Right renal pelvis (tissue), 4 donors: ENCODE measurements at places on chromosomes 2 and 18.

- DNase-seq, result no peak
These were observed 63.9 kb downstream of the DGKD start for GRCh38 chr2:233418052-233418760.

GRCh38 chr18:24204904-24205303, 66.0 kb downstream of the CABYR start:
- no peak for DNase-seq

GRCh38 chr2:176129813-176130146, 275 bp downstream of the HOXD8 start:
- no peak for DNase-seq

DNA sequence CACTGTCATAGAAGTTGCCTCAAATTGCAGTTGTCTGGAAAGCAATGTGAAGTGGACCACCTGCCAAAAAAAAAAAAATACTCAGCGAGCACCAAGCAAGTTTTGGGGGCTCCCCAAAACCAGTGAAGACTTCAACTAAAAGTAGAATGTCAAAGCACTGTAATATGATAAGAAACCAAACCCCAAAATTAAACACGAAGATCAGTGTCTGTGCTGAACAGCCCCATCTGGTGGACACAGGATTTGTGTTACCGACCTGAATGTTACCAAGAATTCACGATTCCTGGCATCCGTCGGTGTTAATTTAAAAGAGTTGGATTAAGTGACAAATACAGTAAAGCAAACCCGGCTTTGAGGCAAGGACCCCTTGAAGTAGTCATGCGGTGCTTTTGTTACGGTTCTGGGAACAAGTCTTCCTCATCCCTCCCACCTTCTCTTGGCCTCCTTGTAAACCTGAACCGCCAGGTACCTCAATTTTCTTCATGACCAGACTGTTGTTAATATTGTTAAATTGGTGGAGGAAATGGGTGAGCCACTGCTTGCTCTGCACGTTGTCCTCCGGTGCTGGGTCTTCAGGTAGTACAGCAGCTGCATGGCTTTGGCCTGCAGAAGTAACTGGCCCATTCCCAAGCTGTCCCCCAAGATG, 31.3 kb upstream of the SSB start:
- DNase-seq, result no peak

- no peak for DNase-seq
These were observed 16.4 kb downstream of the POU3F3 start for GRCh38 chr2:104870100-104870975.

DNA sequence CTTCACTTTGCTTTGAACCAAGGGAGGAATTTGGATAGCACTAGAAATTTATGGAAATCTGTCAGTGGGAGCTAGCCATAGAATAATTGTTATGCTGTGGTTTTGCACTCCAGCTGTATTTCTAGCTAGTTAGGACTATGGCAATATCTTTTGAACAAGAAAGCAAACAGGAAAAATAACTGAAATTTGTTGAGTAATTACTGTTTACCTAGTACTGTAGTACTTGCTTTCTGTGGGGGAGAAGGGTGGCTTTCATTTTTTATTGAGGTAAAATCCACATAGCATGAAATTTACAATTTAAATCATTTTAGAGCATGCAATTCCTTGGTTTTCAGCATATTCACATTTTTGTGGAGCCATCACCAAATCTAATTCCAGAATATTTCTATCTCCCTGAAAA, 28.4 kb downstream of the MBD5 start:
- no peak for DNase-seq

GRCh38 chr2:101119431-101119830, 31.8 kb downstream of the TBC1D8 start:
- no peak for DNase-seq

DNA sequence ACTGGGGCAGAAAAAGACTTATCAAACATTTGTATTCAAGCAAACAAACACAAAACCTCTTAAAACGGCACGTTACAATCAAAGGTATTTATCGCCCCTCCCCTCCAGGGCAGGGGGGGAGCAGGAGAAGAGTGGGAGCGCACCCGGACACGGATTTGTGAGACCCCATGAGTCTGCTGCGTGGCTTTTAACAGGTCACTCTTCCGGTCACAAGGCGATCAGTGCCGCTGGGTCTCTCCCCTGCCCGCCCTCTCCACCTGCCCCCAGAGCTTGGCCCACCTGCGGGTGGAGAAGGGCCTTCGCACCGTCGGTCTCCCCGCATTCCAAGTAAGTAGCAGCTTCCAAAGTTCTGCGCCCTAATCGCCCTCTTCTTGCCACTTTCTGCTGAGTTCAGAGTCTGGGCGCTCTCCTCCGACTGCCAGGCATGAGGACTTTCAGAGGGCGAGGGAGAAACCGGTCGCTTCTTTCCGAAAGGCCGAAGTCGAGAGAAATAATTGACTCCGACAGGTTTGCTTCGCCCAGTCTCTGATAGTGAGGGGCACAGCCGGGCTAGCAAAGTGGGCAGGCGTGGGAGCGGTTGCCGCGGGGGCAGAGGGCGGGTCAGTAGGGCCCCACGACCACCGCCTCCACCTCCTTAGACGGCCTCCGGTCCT, 800 bp downstream of the RPRM start:
- no peak for DNase-seq

- peak; percentile 1 for DNase-seq
These were observed 22.2 kb upstream of the TTN start for GRCh38 chr2:178829299-178829960.

DNA sequence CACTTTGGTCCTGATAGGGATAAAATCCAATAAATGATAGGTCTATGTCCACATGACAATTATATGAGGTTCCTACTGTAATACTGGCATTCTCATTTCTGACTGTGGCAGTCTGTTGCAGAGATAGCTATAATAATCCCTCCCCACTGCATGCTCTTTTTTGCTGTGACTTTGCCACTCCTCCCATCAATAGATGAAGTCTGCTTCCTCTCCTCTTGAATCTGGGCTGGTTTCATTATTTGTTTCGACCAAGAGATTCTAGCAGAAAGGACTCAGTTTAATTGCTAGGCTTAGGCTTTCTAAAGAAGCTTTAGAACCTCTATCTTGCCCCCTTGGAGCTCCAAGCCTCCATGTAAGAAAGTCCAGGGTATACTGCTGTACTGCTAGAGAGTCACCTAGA, 23.3 kb upstream of the CREB1 start:
- DNase-seq, result no peak

GRCh38 chr2:23460993-23461392, 76.0 kb downstream of the KLHL29 start:
- DNase-seq, result no peak

DNA sequence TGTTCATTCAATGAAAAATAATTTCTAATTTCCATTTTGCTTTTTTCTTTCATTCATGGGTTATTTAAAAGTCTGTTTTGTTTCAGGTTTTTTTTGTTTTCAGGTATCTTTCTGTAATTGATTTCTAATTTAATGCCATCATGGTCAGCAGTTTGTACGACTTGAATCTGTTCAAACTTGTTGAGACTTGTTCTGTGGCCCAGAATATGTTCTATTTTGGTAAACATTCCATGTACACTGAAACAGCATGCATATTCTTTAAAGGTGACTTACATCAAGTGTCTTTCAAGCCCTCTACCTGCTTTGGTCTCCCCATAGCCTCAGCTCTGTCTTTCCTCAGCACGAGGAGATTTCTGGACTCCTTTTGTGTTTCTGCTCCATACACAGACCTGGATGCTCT, 49.1 kb downstream of the CYP1B1 start:
- DNase-seq, result no peak

- DNase-seq, result no peak
These were observed 51.1 kb upstream of the LGALSL start for GRCh38 chr2:64402876-64403275.

DNA sequence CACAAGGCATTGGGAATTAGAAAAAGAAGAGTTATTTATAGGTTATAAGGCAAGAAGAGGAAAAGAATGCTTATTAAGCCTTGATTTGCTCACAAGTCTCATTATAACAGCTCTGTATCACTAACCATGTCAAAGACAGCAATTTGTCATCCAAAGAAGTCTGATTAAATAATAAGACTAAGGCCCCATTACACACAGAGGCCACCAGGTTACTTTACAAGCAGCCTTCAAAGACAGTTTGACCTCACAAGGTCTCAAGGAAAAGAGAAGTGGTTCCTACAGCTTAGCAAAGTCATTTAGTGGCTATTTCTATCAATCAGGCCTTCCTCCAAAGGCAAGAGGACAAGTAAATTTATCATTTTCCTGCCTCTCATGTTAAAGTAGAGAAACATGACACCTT, 188.5 kb downstream of the MBD2 start:
- no peak for DNase-seq

GRCh38 chr2:233981574-233982420, 64.6 kb downstream of the TRPM8 start:
- no peak for DNase-seq

GRCh38 chr18:78765142-78765541, 214.5 kb upstream of the SALL3 start:
- no peak for DNase-seq

DNA sequence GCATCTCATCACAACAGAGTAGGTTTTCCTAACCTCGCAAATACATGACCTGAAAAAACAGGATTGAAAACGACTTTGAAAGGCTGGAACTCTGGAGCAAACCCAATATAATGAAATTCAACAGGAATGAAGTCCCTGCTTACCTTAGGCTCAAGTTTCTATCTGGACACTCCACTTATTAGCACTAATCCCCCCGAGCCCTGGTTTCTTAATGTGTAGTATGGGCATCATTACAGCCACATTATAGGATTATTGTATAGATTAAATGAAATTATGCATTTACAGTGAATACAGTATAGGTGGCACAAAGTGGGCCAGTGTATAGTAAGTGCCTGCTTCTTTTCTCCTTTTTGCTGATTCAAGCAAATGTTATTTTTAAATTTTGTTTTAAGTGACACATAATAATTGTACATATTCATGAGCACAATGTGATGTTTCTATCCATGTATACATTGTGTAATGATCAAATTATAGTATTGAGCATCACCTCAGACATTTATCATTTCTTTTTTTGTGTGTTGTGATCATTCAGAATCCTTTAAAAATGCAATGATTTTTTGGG, 114.7 kb upstream of the THOC1 start:
- DNase-seq, result no peak

- no peak for DNase-seq
These were observed 108.9 kb downstream of the CD226 start for GRCh38 chr18:69838620-69839411.

DNA sequence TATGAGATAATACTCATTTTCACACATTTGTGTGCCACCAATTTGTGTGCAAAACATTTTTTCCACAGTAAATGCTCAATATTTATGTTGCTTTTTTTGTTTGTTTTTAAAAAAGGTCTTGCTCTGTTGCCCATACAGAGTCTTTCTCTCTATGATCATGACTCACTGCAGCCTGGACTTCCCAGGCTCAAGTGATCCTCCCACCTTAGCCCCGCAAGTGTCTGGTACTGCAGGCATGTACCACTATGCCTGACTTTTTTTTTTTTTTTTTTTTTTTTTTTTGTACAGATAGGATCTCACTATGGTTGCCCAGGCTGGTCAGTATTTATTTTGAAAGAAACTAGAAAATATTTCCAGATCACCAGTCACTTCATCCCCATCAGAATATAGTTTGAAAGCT, 297.8 kb upstream of the GYPC start:
- DNase-seq, result no peak

DNA sequence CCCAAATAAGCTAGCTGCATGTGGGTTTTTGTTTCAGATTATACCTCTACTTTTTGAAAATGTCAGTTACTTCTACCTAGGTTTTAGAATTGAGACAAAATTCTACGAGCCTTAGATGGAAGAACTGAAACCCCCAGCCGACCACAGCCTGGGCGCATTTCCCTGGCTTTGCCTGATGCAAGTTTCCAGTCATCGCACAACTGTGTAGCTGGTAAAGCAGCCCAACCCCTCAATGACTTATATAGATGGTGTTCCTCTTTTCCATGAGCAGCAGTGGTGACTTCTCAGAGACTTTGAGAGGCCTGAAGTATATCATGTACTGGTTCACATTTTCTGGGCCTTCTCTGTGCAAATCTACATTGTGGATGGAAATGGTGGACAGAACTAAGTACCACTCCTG, 515.4 kb upstream of the RAB6C start:
- no peak for DNase-seq

GRCh38 chr2:221517696-221518151, 54.4 kb downstream of the EPHA4 start:
- no peak for DNase-seq

- DNase-seq, result no peak
These were observed 28.8 kb downstream of the LONRF2 start for GRCh38 chr2:100293341-100294161.

- DNase-seq, result no peak
These were observed 2.1 kb downstream of the MBP start for GRCh38 chr18:77130229-77131099.

DNA sequence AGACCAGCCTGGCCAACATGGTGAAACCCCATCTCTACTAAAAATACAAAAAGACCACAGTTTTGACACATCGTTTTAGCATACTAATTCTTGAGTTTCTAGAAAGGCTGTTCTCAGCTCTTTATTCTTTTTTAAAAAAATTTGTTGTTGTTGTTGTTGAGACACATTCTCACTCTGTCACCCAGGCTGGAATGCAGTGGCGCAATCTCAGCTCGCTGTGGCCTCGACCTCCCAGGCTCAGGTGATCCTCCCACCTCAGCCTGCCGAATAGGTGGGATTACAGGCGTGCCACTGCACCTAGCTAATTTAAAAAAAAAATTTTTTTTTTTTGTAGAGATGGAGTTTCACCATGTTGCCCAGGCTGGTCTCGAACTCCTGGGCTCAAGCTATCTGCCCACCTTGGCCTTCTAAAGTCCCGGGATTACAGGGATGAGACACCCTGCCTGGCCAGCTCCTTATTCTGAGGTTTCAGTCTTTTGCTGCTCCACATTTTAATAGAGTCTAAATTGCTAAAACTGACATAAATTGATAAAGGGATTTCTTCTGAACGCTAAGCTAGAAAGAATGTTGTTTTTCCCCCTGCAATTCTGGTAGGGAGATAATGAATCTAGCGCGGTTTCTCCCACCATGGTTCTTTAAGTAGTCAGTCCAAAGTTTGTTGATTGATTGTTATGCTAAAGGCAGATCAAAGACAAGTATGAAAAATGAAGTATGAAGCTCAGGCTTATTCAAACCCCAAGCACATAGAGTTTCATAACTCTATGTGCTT, 32.6 kb upstream of the CABLES1 start:
- no peak for DNase-seq

GRCh38 chr18:64785686-64786085, 636.8 kb upstream of the LINC00305 start:
- no peak for DNase-seq

DNA sequence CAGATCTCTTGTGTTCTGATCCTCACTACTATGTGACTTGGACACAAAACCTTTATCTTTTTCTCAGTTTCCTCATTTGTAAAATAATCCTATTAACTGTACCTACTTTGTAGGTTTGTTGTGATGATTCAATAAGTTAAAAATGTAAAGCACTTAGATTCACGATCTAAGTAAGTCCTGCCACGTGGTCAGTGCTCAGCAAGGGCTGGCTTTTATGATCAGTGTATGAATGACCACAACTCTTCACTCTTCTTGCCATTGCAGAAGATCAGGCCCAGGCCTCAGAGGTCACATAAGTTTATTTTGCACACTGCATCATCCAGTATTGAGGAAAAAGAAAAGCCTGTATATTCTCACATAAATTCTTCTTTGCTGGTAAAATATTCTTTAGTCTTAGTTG, 1192.5 kb upstream of the ACVR2A start:
- no peak for DNase-seq
